ENCODE measurements at places on chromosomes 2 and 18.

GRCh38 chr18:7890075-7890474 is 323.0 kb downstream of the PTPRM start:
- DNase-seq = no peak

DNA sequence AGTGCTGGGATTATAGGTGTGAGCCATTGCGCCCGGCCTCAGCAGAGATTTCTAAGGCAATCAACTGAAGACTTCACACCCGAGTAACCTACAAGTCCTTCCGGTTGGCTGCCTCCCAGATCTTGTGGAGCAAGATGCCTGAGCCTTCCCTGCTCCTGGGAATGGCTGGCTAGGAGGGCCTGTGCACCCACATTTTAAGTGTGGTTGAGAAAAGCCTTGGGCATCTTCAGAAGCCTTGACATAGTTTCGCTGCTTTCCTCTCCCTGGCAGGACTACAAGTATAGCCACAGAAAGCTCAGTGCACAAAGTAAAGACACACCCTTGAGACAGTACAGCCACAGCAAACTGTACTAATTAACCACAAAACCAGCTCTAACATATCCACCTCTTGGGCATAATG is 35.2 kb downstream of the E2F6 start:
- DNase-seq = no peak

DNA sequence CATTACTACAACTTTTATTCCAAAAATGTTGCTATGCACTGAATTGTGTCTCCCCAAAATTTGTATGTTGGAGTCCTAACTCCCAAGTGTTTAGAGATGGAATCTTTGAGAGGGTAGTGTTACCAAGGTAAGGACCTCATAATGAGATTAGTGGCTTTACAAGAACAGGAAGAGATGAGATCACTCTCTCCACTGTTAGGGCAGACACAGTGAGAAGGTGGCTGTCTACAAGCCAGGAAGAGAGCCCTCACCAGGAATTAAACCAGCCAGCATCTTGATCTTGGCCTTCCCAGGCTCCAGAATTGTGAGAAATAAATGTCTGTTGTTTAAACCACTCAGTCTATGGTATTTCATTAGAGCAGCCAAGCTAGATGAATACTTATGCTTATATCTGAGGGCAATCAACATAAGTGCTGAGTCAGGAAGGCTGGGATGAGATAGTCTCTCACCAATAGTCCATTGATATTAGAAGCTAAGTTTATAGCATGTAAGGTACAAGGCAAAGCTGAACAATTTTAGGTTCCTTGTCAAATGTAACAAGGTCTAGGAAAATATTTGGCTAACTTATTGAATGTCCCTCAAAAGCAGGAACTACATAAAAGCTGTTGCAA is 317.6 kb upstream of the REG3G start:
- DNase-seq = no peak

DNA sequence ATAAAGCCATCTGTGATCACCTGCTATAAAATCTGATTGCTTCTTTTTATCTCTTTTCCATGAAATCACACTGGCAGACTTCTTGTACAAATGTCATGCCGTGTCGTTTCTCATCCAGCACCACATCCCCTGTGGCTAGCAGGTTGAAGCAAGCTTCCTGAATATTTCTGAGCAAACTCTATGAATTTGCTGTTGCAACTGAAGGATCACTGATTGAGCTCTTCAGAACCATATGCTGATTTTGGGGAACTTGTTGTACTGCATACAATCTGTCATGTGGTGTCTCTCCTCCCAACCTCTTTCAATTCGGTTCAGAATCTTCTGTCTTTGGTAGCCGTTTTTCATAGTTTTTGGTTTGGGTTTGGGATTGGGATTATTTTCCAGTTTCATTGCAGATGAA is 57.7 kb upstream of the RBMS1 start:
- no peak for DNase-seq

Measured in NCI-H774 (cell line).